ENCODE measurements at places on chromosomes 1 and 21. TPM values are rescaled to one million over a fixed set of nuclear protein-coding genes. Genes with fewer than 3 reads are reported as not detected.

GRCh38 chr1:42937141-42937696, 21.4 kb downstream of the SLC2A1 start:
- peak; percentile 64 for DNase-seq

- peak; percentile 70 for DNase-seq
These were observed 71.7 kb downstream of the TRIM11 start for GRCh38 chr1:228334954-228335353.

SPRR2F gene
- total RNA-seq = not detected

NUF2 gene
- total RNA-seq = 1.6 TPM

DNA sequence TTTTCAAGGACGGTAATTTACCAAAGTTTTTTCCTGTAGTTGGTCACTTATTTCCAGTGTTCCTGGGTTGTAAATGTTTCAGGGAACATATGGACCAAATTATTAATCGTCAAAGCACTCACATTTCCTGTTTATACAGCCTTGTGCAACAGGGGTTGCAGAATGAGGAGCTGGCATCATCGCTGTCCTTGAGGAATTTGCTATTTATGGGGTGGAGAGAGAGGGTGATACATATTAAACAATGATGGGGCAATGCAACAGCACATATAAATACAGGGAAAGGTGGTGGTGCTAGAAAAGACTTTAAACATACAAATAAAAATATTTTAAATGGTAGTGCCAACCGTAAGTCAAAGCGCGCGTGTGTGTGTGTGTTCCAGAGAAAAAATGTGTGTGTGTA, 369.8 kb downstream of the NPHP4 start:
- DNase-seq = no peak

Measured in upper lobe of left lung (tissue), 6 donors.